ENCODE measurements at places on chromosomes 4 and X. TPM values are rescaled to one million over a fixed set of nuclear protein-coding genes. Genes with fewer than 3 reads are reported as not detected.

CXCL11 gene
- total RNA-seq: not detected

STATH gene
- not detected for total RNA-seq

HPGDS gene
- total RNA-seq: not detected

BMX gene
- total RNA-seq: not detected

C4orf17 gene
- total RNA-seq: not detected

HTT gene
- 29.8 TPM for total RNA-seq

BEND2 gene
- not detected for total RNA-seq

UBA1 gene
- total RNA-seq: 115 TPM

CPEB2 gene
- total RNA-seq: 9.9 TPM

GAGE1 gene
- not detected for total RNA-seq

NDNF gene
- total RNA-seq: 0.09 TPM

F8A2 gene
- total RNA-seq: not detected

GPRASP3 gene
- 9.1 TPM for total RNA-seq

Measured in bronchial smooth muscle cell (primary cell).